CD4-positive, alpha-beta T cell (primary cell): ENCODE measurements at places on chromosomes 5 and 9.

DNA sequence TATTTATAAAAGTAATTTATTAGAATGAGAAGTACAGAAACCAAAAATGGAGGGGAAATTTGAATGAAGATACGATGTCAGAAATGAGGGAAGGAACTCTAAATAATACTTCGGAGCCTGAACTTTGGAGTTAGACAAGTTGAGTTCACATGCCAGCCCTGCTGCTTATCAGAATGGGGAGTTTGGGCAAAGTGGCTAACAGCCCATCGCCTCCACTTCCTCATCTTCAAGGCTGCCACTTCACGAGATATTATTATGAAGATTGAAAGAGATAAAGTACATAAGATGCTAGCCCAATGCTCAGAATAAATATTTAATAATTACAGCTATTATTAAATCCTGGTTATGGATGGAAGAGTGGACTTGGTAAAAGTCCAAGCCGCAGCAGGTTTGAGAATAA lies 56.2 kb upstream of the ABCA1 start:
- no peaks in the 10 kb centered on the region for H3K36me3 ChIP-seq
- no peak overlapping the region for H3K27ac ChIP-seq
- peaks cover 6% of the 10 kb centered on the region for H3K4me1 ChIP-seq
- DNase-seq = no peak
- no peak overlapping the region for H3K4me3 ChIP-seq
- no peaks in the 10 kb centered on the region for H3K27me3 ChIP-seq

GRCh38 chr5:95022967-95023695 lies 261.8 kb downstream of the MCTP1 start:
- H3K27me3 ChIP-seq = no peaks in the 10 kb centered on the region
- no peak overlapping the region for H3K4me3 ChIP-seq
- H3K27ac ChIP-seq = no peak overlapping the region
- H3K4me1 ChIP-seq = no peaks in the 10 kb centered on the region
- no peak for DNase-seq

GRCh38 chr5:39648085-39648847 lies 223.5 kb upstream of the DAB2 start:
- H3K4me1 ChIP-seq = no peaks in the 10 kb centered on the region
- H3K36me3 ChIP-seq = no peaks in the 10 kb centered on the region
- no peaks in the 10 kb centered on the region for H3K27me3 ChIP-seq
- no peak for DNase-seq
- H3K4me3 ChIP-seq = no peak overlapping the region

DNA sequence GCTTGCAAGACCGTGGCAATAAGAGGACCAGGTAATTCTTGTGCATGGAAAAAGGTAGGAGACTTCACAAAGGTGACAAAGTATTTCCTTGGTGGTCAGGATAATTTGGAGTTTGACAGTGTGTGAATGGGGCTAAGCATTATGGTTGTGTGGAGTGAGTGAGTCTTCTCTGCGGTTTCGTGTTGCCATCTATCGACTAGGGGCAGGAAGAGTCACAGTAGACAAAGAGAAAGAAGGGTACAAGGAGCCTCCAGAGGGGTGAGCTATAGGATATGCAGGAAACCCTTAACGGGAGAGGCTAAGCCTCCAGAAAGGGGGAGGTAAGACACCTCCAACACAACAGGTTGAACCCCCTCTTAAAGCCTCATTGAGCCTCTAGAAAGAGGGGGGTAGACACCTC lies 64.0 kb upstream of the RANBP6 start:
- no peaks in the 10 kb centered on the region for H3K36me3 ChIP-seq
- H3K4me1 ChIP-seq = peaks cover 4% of the 10 kb centered on the region
- H3K27me3 ChIP-seq = no peaks in the 10 kb centered on the region
- H3K27ac ChIP-seq = no peak overlapping the region
- DNase-seq = no peak
- no peak overlapping the region for H3K4me3 ChIP-seq

GRCh38 chr5:145848854-145849253 lies 13.7 kb upstream of the PRELID2 start:
- no peaks in the 10 kb centered on the region for H3K36me3 ChIP-seq
- no peak for DNase-seq
- H3K27me3 ChIP-seq = no peaks in the 10 kb centered on the region
- no peak overlapping the region for H3K27ac ChIP-seq
